Stimulated activated CD4-positive, alpha-beta T cell treated with anti-CD3 and anti-CD28 coated beads, Interleukin-2, amount 100 ng/mL, for 48 hours (primary cell): ENCODE measurements at places on chromosomes 1 and 21.

DNA sequence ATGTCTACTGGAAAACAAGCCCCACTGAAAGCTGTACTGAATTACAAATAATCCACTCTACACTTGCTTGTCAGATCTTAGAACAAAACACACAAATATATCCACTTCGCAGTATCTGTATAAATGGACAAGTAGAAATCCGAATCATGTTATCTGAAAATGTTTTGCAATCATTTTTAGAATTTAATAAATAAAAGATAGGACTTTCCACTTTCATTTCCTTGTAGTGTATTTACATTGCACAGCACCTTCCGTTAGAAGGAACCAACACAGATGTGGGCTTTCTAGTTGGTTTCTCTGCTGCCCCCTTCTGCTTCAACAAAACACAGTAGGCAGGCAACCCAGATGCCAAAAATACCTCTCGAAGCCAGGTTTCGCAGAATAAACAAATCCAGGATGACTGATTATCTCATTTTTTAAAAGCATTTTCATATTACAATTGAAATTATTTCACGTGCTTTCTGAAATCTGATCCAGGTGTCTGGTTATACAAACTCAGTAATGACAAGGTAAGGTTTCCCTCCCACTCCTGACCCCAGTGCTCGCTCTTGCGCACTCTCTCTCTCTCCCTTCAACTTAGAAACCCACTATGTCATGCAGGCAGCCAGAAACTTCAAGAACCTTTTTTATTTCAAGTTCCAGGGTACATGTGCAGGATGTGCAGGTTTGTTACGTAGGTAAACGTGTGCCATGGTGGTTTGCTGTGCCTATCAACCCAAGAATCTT is 389.9 kb downstream of the SMYD3 start:
- peak; percentile 8 for DNase-seq

- DNase-seq, result no peak
These were observed 26.7 kb upstream of the KCNN3 start for GRCh38 chr1:154896771-154897286.

DNA sequence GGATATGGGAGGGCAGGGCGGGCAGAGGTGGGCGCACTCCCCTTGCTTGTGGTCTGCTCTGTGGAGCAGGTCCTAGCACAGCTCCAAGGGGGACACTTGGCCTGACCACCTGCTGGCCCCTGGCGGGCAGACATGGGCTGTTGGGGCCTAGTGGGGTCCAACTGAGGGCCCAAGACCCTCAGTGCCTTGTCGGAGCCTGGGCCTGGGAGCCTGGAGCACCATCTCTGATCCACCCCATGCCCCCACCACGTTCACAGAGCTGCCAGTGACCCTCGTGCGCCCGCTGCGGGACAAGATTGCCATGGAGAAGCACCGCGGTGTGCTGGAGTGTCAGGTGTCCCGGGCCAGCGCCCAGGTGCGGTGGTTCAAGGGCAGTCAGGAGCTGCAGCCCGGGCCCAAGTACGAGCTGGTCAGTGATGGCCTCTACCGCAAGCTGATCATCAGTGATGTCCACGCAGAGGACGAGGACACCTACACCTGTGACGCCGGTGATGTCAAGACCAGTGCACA is 70.6 kb downstream of the OBSCN start:
- no peak for DNase-seq

DNA sequence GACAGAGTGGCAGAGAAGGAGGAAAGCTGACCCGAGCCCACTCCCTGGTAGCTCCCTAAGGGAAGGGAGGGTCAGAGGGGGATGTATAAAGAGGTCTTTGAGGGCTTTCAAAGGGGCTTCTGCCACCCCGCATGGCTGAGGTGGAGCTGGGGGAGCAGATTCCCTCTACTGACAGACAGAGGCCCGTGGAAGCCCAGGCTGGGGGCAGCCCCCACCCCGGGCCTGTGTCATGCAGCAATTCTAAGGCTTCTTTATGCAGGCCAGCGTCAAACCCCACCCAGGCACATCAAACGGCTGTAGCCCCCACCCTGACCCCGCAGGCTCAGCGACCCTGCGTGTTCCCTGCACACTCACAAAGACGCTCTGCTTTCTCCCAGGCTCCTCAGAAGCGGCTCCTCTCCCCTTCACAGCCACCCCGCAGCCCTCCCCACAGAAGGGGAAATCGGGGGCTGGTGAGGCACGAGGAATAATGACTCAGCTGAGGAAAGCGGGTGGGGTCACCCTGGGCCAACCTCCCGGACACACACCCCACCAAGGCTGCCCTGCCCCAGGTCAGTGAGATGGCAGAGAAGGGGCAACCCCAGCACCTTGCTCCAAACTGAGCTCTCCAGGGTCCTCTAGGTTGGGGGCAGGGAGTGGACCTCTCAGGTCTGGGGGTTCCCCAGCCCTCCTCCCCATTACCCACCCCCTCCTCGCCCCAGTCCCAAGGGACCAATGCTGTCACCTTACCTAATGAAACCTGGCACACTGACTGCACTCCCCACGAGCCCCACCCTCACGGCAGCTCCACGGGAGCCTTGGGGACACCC is 10.8 kb downstream of the SLC45A3 start:
- no peak for DNase-seq

DNA sequence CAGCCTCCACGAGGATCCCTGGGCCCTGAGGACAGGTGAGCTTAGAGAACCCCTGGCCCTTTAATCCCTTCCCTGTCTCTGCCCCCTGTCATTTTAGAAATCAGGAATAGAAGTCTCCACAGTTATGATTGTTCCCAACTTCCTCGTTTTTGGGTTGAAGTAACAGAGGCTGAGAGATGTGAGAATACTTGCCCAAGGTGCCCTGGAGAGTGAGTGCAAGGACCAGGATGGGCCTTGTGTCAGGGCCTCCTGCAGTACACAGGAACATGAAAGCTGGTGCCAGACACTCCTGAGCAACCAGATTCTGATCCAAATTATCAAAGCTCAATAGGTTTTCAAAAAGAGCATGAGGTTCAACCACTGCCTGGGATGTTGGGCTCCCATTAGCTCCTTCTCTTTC is 10.1 kb downstream of the HLX start:
- no peak for DNase-seq

- no peak for DNase-seq
These were observed at the start of gene NID1 for GRCh38 chr1:236064674-236065508. Gene NID1 (minus strand): TSS chr1:236065090. CDS start chr1:236065079, 11 bp downstream.

- no peak for DNase-seq
These were observed 59.0 kb upstream of the TINAGL1 start for GRCh38 chr1:31517301-31517700.

DNA sequence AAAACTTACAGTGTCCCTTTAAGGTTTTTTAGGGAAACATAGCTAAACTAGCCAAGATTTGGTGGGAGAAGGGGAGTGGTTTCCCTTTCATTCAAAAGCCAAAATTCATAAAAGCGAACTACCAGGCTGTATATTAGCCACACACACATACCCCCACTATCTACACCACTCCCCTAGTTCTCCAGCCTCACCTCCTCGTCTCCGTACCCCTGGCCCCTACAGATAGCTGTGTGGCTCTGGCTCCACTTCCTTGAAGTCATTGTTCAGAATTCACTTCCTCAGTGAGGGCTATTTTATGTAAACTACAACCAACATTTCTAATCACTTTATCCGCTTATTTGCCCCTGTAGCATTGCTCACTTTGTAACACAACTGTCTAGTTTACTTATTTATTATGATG is 5.3 kb upstream of the DPH5 start:
- DNase-seq, result no peak

DNA sequence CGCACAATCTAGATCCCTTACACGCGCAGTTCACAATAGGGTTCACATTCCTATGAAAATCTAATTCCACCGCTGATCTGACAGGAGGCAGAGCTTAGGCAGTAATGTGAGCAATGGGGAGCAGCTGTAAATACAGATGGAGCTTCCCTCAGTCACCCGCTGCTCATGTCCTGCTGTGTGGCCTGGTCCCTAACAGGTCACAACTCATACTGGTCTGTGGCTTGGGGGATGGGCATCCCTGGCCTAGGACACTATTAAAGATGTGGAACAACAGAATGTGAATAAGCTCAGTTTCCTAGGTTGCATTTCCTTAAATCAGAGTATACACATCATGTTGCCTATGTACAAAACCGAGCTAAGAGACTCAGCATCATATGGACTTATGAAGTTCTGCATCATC is 16.2 kb downstream of the IFI44 start:
- DNase-seq, result no peak

DNA sequence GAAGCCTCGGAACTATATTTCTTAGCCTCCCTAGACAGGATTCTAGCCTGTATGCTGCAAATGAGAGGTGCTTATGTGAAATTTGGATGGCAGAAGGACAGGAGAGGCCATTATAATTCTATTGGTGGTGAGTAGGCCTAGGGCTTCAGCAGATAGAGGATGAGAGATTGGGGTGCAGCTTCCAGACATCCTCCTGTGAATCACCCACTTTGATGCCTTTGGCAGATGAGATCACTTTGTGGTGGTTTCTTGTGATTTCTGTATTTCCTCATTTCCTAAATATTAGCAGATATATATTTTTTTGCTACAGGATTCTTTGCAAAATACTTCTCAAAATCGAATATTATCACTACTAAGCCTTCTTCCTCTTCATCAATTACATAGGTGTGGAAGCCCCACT is 37.3 kb downstream of the MFSD2A start:
- DNase-seq, result no peak

GRCh38 chr1:68175621-68176398 is 56.5 kb downstream of the WLS start:
- DNase-seq, result no peak

- DNase-seq, result no peak
These were observed 56.2 kb downstream of the KLHDC7A start for GRCh38 chr1:18536915-18537314.

- no peak for DNase-seq
These were observed 7.8 kb downstream of the STK40 start for GRCh38 chr1:36377791-36378492.

DNA sequence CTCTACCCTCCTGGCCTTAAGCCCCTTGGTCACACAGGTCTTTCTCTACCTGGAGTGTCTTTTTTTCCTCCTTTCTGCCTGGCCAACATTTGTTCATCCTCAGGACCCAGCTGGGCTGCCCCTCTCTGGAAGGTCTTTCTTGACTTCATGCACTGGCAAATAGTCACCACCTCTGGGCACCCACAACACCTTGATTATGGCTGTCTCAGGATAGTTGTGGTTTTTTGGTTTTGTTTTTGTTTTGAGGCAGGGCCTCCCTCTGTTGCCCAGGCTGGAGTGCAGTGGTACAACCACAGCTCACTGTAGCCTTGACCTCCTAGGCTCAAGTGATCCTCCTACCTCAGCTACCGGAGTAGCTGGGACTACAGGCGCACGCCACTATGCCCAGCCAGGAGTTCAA is 10.8 kb downstream of the RPS6KA1 start:
- no peak for DNase-seq

- DNase-seq, result no peak
These were observed 5.5 kb upstream of the ELOVL1 start for GRCh38 chr1:43373066-43373940.

GRCh38 chr1:186904361-186904760 is 75.6 kb downstream of the PLA2G4A start:
- no peak for DNase-seq

- DNase-seq, result no peak
These were observed 64.4 kb downstream of the GADD45A start for GRCh38 chr1:67749263-67749843.

- DNase-seq, result no peak
These were observed 132.2 kb downstream of the TLR5 start for GRCh38 chr1:223010582-223011504.

- no peak for DNase-seq
These were observed 145.1 kb downstream of the LYPLAL1 start for GRCh38 chr1:219318826-219319225.

- no peak for DNase-seq
These were observed 42.0 kb downstream of the TMEM51 start for GRCh38 chr1:15195420-15196052.

DNA sequence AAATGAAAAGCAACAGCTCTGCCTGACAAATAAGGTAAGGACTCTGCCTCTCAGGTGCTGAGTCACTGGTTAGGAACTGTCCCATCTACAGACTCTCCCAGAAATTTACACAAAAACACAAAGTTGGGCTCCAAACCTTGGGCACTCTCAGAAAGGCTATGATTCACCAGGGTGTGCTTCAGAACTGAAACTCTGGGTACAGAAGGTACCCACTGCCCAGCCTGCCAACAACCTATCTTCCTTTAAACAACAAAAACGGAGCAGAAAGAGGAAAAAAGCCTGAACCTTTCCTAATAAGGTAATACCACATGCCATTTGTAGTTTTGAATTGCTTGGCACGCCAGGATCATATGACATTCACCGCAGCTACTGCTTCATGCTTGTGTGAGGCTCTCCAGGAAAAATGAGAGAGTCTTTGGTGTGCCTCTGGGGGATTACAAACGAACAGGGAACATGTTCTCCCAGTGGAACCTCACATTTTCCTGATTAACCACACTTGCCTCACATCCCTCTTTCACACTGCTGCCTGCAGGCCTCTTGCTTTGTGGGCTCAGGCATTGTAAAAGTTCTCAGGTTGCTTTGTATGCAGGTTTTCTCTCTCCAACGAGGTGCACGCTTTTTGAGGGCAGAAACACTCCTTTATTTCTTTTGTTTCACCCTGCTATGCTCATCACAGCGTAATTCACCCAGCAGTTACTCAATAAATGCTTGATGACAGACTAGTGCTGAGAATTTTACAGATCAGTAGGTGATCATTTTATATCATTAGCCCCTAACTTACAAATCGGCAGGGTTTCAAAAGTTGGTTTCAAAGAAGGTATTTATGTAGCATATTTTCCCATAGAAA is 65.1 kb downstream of the GADD45A start:
- DNase-seq, result no peak

- DNase-seq, result no peak
These were observed 59.8 kb upstream of the PPP2R5A start for GRCh38 chr1:212225416-212225815.

- no peak for DNase-seq
These were observed 25.5 kb downstream of the MAN1C1 start for GRCh38 chr1:25641931-25642573.

GRCh38 chr1:207514890-207515289 is 18.9 kb downstream of the CR1 start:
- DNase-seq, result no peak

DNA sequence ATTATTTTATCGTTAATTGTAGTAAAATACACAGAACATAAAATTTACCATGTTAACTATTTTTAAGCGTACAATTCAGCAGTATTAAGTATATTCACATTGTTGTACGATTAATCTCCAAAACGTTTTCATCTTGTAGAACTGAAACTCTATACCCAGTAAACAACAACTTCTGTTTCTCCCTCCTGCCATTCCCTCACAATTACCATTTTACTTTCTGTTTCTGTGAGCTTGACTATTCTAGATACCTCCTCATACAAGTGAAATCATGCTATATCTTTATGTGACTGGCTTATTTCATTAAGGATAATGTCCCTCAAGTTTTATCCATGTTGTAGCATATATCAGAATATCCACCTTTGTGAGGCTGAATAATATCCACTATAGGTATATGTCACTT is 156.8 kb downstream of the ST6GALNAC3 start:
- no peak for DNase-seq
